ENCODE measurements at places on chromosomes 5 and 9.
A peak's percentile ranks its signal among the peaks of the same experiment; 100 is the strongest.

DNA sequence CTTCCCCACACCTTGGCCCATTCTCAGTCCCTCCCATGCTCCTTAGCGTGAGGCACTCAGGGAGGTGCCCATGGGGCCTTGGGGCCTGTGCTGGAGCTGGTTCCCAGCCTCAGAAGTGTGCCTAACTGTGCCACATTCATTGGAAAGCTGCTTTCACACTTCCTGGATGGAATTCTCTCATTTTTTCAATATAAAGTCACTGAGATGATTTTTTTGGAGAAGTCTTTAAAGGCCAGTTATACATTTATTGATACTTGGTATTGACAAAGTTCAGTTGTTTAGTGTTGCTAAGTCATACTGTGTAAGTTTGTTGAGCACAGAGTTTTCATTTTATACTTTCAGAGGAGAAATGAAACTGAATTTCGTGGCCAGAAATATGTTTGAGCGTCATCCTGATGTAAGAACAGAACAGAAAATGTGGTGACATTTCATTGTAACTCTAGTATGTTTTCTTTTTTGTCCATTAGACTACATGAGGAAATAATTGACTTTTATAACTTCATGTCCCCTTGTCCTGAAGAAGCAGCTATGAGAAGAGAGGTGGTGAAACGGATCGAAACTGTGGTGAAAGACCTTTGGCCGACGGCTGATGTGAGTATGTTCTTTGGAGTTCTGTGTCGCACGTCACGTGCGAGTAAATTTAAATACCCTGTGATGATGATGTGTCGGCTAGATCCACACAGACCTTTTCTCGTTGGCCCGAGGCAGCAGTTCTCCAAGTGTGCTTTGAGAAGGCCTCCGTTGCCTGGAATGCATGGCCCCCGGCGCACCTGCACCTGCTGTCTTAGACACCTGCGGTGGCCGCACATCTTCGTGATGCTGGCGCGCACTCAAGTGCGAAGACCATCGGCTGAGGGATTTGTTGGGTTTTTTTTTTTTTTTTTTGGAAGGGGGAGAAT, 24.1 kb downstream of the TENT4A start:
- DNase-seq = no peak

GRCh38 chr5:132223861-132224260, 3.8 kb downstream of the P4HA2 start:
- no peak for DNase-seq

DNA sequence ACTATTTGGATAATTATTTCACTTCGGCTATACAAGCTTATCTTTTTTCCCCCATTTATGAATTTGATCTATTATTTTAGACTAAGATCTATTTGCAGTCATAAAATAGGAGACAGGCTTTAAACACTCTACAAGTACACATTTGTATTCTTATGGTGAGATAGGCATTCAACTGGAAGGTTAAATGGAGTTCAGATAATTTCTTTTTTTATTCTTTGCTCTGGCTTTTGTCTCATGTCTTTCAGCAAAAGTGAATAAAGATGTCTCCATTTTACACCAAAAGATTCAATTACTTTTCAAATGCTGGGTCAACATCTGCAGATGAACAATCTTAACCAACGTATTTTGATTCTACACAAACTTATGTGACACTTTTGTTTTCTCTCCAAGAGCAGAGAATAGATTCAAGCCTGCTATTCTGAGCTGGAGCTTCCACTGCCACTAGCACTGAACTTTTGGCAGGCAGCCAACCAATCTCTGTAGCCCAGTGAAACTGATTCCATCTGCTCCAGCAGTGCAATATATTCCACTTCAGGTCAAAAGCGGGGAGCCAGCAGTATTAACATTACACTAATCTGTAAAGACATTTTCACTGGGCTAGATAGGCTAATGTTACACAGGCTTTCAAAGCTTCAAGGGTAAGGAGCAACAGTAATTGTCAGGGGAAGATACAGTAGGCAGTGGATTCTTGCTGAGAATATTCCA, 452.0 kb upstream of the ZNF608 start:
- peak; percentile 84 for DNase-seq

- DNase-seq = no peak
Measured at GRCh38 chr5:134512661-134512999, 12.8 kb upstream of the JADE2 start.

- DNase-seq = no peak
Measured at GRCh38 chr9:134607971-134608370, 33.6 kb upstream of the COL5A1 start.

GRCh38 chr5:16609412-16609811, 7.4 kb downstream of the RETREG1 start:
- no peak for DNase-seq

DNA sequence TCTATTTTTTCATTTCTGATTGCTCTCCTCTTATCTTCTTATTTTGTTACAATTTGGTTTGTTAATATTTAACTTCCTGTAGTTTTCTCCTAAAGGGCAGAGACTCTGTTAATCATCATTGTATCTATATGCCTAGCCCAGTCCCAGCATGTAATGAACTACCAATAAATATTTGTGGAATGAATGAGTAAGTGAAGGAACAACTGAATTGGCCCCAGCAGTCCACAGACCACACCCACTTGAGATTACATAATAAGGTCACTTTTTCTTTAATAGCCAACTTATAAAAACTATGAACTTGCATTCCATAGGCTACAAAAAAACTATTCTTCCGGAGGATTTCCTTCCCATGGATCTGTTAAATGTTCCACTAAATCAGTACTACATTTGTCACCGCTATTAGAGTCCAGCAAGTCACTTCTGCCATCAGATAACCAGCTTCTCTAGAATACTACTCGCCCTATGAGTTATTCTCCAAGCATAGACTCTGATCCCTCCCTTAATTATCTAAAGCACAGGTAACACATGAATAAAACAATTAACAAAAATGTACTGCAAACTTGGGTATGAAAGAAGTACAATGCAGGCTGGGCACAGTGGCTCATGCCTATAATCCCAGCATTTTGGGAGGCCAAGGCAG, 27.5 kb upstream of the TNPO1 start:
- no peak for DNase-seq

- DNase-seq = no peak
Measured at GRCh38 chr5:75368391-75368790, 31.4 kb downstream of the HMGCR start.

DNA sequence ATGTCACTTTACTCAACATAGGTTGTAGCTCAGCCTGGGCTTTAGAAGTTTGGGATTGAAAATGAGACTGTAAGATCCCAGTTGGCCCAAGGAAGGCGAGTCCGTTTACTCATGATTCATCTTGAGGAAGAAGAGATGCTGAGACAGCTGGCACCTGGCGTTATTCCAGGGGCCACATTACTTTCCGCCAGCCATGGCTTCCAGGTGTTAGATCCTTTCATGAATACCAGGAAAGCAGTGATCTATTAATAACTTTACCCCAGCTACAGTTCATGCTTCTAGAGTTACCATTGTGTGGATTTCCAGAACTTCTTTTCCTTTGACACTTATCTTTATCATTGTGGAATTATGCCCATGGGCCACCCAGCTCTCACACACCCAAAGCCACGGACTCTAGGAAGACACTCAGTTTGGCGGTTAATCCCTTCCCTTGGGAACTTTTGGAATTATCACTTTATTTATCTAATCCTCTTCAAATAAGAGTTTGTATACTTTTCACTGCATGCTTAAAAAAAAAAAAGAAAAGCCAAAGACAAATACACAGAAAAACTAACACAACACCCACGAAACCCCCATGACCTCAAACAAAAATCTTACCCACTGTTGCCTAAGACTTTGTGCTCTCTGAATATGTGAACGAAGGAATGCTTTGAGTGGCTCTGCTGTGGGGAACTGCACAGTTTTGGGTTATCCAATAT, 26.9 kb downstream of the RAI14 start:
- no peak for DNase-seq

DNA sequence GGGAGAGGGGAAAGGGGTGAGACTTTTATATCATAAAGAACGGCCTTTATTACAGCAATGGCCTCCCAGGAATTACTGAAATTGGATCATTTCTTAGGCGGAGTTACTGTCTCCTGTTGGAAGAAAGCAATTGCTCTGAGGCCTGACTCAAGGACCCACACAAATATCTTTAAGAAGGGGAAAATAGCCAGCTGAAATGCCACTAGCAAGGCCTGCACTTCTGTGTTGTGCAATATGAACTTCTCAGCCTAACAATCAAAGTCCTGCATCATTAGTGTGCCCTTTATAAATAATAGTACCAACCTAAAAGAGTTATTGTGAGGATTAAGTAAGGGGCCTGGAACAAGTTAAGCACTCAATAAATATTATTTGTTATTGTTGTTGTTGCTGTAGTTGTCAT, 30.1 kb upstream of the TRIM32 start:
- no peak for DNase-seq

- DNase-seq = no peak
Measured at GRCh38 chr5:176625966-176626875, 4.1 kb downstream of the SNCB start.

- DNase-seq = no peak
Measured at GRCh38 chr5:175874462-175875139, 3.2 kb downstream of the CPLX2 start.

DNA sequence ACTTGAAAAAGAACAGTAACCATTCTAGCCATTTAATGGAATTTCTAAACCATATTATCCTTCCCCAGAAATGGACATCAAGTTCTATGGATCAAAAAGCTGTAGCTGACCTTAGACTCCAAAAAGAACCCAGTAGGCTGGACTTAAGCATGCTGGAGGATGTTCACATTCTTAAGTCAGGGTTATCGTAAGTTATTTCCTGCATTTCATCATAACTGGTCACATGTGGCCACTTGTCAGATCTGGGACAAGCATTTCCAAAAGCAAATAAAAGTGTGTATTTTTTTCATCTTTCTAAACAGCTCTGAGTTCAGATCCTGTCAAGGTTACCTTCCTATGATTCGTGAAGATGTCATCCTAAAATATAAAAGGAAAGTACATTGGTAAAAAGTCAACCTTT, 274.5 kb upstream of the PTGER4 start:
- no peak for DNase-seq

- DNase-seq = no peak
Measured at GRCh38 chr9:87250205-87250604, 247.5 kb upstream of the DAPK1 start.

DNA sequence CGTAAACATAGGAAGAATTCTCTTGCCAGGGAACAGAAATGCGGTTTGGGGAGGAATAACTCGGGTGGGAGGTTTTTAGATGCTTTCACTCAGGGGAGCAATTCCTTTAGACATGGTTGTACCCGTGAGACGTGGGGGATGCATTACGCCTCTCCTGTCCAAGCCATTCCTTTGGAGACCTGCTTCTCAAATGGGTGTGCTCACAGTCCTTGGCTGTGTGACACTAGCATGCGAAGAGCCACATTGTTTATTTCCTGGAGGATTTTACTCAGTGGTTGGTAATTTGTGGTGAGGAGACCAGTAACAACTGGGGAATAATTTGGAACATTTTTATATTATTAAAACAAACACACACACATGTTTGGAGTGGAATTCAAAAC, 18.5 kb downstream of the COL15A1 start:
- peak; percentile 96 for DNase-seq

DNA sequence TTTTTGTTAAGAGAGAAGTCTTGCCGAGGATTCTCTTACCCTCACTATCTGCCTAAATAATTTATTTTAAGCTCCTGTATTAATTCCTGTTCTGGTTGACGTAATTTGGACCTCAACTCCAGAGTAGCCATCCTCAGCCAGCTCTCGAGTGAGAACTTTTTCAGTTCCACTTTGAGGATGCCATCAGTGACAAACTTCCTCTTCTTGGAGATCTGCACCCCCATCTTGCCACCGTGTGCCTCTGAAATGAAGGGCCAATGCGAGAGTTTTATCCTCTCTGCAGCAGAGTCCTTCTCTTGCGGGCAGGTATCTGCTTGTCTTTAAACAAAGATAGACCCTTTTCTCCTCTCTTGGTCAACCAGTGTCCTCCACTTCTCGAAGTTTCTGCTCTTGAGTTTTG, 19.5 kb upstream of the TMEM174 start:
- DNase-seq = no peak

DNA sequence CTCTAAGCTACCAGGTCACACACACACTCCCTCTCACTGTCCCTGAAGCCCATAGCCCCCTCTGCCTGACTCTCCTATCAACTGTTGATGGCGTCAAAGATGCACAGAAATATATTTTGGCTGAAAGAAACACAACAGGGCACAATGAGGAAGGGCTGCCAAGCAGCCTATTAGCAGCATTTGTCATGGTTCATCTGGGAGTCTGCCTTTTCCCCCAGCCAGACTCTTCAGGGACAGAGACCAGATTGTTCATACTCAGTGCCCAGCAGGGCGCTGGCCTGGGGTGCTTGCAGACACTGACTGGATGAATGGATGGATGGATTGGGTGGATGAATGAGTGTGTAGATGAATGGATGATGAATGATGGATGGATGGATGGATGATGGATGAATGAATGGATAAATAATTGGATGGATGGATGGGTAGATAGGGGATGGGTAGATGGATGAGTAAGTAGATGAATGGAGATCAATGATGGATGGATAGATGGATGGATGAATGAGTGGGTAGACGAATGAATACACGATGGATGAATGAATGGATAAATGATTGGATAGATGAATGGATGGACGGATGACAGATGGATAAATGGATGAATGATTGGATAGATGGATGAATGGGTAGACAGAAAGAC, 90.5 kb downstream of the ADAMTS2 start:
- DNase-seq = no peak

- no peak for DNase-seq
Measured at GRCh38 chr5:36861871-36862270, 14.7 kb upstream of the NIPBL start.

- DNase-seq = no peak
Measured at GRCh38 chr9:135729480-135729879, 27.5 kb downstream of the KCNT1 start.

DNA sequence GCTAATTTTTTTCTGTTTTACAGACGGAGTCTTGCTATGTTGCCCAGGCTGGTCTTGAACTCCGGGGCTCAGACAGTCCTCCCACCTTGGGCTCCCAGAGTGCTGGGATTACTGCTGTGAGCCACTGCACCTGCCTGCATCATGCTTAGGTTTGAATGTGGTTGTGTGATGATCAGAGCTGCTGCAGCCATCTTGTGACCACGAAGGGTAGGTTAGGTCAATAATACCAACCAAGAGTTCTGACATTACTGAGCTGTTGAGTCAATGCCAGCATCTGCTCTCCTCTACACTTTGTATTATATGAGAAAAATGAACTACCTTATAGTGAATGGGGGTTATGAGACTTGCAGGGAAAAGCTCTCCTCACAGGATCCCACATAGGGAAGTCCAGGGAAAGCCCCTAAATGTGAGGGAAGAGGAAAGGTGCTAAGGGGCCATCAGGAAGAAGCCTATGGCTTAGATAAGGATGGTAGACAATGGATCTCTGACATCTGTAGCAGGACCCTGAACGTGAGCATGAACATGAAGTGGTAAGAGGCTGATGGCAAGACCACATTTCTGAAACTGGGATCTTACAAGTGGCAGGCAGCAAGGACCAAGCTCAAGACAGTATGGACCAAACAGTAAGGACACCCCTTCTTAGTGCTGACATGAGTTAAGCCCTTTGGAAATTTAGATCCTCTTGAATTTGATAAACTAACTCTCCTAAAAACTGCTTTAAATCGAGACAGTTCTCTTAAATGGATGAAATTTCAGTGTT, 75.7 kb upstream of the ZNF169 start:
- DNase-seq = no peak

- no peak for DNase-seq
Measured at GRCh38 chr5:168162464-168162863, 129.0 kb upstream of the WWC1 start.

- no peak for DNase-seq
Measured at GRCh38 chr9:113577525-113578261, 114.2 kb downstream of the RGS3 start.

- no peak for DNase-seq
Measured at GRCh38 chr9:107730666-107731065, 241.1 kb upstream of the KLF4 start.

Measured in AG09319 (cell line).